ENCODE measurements at places on chromosomes 16 and 17.

- DNase-seq: no peak
Measured at GRCh38 chr16:1667271-1667670, 10.8 kb upstream of the JPT2 start.

DNA sequence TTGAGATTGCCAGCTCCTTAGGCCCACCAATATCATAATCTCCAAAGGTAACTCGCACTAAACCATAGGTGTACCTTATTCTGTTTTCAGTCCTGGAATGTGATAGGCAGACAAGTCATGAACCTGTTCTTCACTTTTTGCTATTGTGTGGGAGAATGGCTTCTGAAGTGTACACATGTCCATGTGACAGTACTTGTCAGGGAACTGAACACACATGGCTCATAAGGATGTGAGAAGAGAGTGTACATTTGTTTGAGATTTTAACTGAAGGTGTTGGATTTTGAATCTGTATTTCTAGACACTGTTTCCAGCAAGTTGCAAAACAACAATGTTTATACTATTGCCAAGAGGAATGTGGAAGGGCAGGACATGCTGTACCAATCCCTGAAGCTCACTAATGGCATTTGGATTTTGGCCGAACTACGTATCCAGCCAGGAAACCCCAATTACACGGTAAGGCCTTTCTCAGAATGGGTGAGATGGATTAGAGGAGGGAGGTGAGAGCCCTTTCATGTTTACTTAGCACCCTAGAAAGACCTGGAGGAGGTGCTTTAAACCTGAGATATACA is 14.5 kb upstream of the RASL10B start:
- no peak for DNase-seq

DNA sequence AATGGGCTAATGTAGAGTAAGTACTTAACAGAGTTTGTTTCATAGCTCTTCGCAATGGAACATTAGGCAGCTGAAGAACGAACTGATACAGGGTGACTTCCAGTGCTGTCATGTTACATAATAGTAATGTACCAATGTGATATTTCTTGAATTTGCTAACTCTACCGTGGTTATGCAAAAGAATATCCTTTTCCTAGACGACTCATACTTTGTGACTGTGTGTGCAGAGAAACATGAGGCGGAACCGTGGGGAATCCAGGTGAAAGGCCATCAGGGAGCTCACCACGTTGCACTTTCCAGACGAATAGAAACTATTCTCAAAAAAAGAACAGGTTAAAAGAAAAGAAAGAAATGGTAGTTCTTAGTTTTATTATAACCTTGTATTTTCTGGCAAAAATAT is 13.2 kb downstream of the NOB1 start:
- DNase-seq: no peak

- DNase-seq: peak; percentile 71
Measured at GRCh38 chr17:1709971-1710806, at the start of gene TLCD2. Gene TLCD2, minus strand, starts transcription at chr17:1710377. Its CDS starts 135 bp downstream, at chr17:1710242.

GRCh38 chr16:71473891-71474290 is 11.8 kb upstream of the ZNF23 start:
- DNase-seq: no peak

GRCh38 chr17:75459590-75460267 is 3.3 kb downstream of the TMEM94 start:
- no peak for DNase-seq
